ENCODE measurements at places on chromosomes 3 and 15. TPM values are rescaled to one million over a fixed set of nuclear protein-coding genes. Genes with fewer than 3 reads are reported as not detected.

The GATM gene
- 150 TPM for total RNA-seq

The SPATA12 gene
- not detected for total RNA-seq

DNA sequence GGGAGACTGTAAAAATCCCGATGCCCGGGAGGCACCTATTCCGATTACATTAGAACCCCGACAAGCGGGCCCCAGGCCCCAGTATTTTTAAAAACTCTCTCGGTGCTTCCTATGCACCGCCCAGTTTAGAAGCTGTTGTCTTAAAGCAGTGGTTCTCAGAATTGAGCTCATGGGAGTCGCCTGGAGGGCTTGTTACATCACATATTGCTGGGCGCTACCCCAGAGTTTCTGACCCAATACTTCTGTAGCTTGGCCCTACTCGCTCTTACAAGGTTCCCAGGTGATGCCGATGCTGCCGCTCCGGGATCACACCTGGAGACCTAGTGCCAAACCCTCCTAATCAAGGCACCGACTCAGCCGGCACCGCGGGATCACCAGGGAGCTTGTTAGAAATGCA is 35.2 kb downstream of the CPN2 start:
- no peak for DNase-seq

The GOLGA6L9 gene
- 5.3 TPM for total RNA-seq

DNA sequence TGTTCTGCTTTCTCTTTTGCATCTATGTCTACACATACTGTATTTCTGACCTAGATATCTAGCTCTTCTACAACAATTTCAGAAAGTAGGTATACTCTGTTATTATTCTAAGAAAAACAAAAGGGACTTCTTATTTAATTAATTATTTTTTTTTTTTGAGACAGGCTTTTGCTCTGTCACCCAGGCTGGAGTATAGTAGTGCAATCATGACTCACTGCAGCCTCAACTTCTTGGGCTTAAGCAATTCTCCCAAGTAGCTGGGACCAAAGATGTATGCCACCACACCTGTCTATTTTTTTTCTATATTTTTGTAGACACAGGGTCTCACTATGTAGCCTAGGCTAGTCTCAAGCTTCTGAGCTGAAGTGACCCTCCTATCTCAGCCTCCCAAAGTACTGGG is 130.6 kb downstream of the MBNL1 start:
- DNase-seq = no peak

The CCDC39 gene
- 0.62 TPM for total RNA-seq

DNA sequence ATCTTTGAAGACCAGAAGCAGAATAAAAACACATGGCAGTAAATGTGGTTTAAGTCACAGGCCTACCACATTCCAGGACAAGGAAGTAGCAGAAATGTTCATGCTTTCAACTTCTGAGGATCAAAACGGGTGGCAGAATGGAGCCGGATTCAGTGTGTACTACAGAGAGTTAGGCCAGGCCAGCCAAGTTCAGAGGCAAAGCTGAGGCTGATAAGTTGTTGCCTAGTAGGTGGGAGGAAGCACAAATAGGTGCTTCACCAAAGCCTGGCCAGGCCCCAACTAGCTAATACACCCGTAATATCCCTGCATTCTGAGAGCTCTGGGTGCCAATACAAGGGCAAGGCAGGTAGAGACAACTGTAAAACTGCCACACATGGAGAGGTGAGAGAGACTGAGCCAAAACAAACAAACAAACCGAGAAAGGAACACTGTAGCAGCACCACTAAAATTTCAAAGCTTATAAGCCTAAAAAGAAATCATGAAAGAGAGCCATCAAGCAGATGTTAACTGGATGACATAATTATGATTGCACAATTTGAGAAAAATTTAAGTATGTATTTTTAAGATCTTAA is 156.4 kb upstream of the CBLB start:
- no peak for DNase-seq

The TUSC7 gene
- not detected for total RNA-seq

GRCh38 chr3:148400754-148401153 is 296.9 kb upstream of the AGTR1 start:
- no peak for DNase-seq
